ENCODE measurements at places on chromosomes 4 and X. TPM values are rescaled to one million over a fixed set of nuclear protein-coding genes. Genes with fewer than 3 reads are reported as not detected.

Gene MTMR8
- total RNA-seq: 5.8 TPM

Gene PDGFC
- not detected for total RNA-seq

Gene CLCN3
- 17.3 TPM for total RNA-seq

Gene NEIL3
- total RNA-seq: 18.3 TPM

Gene OTC
- total RNA-seq: not detected

Gene MAGEC3
- total RNA-seq: not detected

Gene PPARGC1A
- not detected for total RNA-seq

Gene HSFX4
- not detected for total RNA-seq

Gene SPATA4
- not detected for total RNA-seq

Gene TCEAL2
- total RNA-seq: 0.51 TPM

Gene SPRY1
- total RNA-seq: 14.0 TPM

Gene BEX2
- total RNA-seq: 11.3 TPM

- no peak for DNase-seq
- no peak within 1 kb of the TSS for H3K27ac ChIP-seq
- H3K36me3 ChIP-seq: no peaks in the 10 kb centered on the region
- no peak within 1 kb of the TSS for H3K4me3 ChIP-seq
- peaks cover 1% of the 10 kb centered on the region for H3K4me1 ChIP-seq
Measured at GRCh38 chr4:16897991-16898827, at the start of gene LDB2. Gene LDB2 (minus strand): TSS chr4:16898645.

DNA sequence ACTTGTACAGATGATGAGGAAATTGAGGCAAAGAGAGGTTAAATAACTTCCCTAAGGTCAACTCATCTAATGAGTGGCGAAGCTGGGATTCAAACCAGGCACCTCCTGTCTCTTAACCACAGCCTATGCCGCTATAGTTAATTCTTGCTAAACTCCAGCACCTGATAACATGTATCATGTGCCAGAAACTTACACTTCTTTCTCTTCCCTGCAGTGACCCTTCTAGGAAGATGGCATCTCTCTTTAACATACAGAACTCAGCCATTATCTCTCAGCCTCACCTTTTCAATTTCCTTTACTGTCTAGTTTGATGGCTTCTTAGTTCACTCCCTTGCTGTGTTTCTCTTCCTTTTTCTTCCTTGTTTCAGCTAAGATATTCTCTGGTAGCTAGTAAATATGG, 2.5 kb downstream of the VBP1 start:
- peak overlapping the region; percentile 9 for H3K4me3 ChIP-seq
- H3K27ac ChIP-seq: peak overlapping the region; percentile 3
- peaks cover 19% of the 10 kb centered on the region for H3K4me1 ChIP-seq
- H3K27me3 ChIP-seq: no peaks in the 10 kb centered on the region
- peaks cover 13% of the 10 kb centered on the region for H3K36me3 ChIP-seq

GRCh38 chr4:89685277-89685676, 151.7 kb downstream of the SNCA start:
- H3K4me3 ChIP-seq: no peak overlapping the region
- H3K27me3 ChIP-seq: peaks cover 4% of the 10 kb centered on the region
- DNase-seq: no peak
- H3K4me1 ChIP-seq: no peaks in the 10 kb centered on the region

DNA sequence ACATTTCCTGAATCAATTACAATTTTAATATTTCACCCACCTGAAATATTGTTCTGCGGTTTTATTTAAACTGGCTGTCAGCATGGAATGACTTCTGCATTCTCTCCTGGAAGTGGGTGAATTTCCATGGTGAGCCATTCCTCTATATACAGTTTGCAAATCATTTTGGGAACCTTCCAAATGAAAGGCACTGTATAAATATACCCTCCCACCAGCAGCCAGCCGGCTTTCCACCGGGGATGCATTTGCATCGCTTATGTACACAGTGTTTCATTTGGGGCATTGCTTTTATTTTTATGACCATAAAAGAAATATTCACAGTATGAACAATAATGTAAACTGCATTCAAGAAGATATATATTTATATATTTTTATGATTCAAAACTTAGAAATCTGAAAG, 4.7 kb upstream of the IL1RAPL1 start:
- no peak for DNase-seq
- no peaks in the 10 kb centered on the region for H3K4me1 ChIP-seq
- H3K4me3 ChIP-seq: no peak overlapping the region

GRCh38 chr4:182427554-182427953, 184.4 kb downstream of the TENM3 start:
- H3K4me3 ChIP-seq: no peak overlapping the region
- H3K4me1 ChIP-seq: no peaks in the 10 kb centered on the region
- H3K27ac ChIP-seq: no peak overlapping the region
- no peak for DNase-seq
- peaks cover 6% of the 10 kb centered on the region for H3K27me3 ChIP-seq
- no peaks in the 10 kb centered on the region for H3K36me3 ChIP-seq

DNA sequence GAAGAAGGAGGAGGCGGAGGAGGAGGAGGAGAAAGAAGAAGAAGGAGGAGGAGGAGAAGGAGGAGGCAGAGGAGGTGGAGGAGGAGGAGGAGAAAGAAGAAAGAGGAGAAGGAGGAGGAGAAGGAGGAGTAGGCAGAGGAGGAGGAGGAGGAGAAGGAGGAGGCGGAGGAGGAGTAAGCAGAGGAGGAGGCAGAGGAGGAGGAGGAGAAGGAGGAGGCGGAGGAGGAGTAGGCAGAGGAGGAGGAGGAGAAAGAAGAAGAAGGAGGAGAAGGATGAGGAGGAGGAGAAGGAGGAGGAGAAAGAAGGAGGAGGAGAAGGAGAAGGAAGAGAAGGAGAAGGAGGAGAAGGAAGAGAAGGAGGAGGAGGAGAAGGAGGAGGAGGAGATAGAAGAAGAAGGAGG, 19.9 kb downstream of the MRFAP1 start:
- DNase-seq: no peak
- H3K36me3 ChIP-seq: no peaks in the 10 kb centered on the region
- no peak overlapping the region for H3K4me3 ChIP-seq
- H3K4me1 ChIP-seq: peaks cover 18% of the 10 kb centered on the region

GRCh38 chrX:11478911-11479310, 185.7 kb downstream of the AMELX start:
- H3K4me3 ChIP-seq: no peak overlapping the region
- H3K36me3 ChIP-seq: no peaks in the 10 kb centered on the region
- no peak for DNase-seq
- no peaks in the 10 kb centered on the region for H3K4me1 ChIP-seq
- peaks cover 5% of the 10 kb centered on the region for H3K27me3 ChIP-seq
- no peak overlapping the region for H3K27ac ChIP-seq

- peaks cover 39% of the 10 kb centered on the region for H3K27me3 ChIP-seq
- no peak overlapping the region for H3K27ac ChIP-seq
- H3K36me3 ChIP-seq: no peaks in the 10 kb centered on the region
- no peak overlapping the region for H3K4me3 ChIP-seq
- H3K4me1 ChIP-seq: no peaks in the 10 kb centered on the region
Measured at GRCh38 chr4:6549890-6550620, 24.9 kb upstream of the MAN2B2 start.

DNA sequence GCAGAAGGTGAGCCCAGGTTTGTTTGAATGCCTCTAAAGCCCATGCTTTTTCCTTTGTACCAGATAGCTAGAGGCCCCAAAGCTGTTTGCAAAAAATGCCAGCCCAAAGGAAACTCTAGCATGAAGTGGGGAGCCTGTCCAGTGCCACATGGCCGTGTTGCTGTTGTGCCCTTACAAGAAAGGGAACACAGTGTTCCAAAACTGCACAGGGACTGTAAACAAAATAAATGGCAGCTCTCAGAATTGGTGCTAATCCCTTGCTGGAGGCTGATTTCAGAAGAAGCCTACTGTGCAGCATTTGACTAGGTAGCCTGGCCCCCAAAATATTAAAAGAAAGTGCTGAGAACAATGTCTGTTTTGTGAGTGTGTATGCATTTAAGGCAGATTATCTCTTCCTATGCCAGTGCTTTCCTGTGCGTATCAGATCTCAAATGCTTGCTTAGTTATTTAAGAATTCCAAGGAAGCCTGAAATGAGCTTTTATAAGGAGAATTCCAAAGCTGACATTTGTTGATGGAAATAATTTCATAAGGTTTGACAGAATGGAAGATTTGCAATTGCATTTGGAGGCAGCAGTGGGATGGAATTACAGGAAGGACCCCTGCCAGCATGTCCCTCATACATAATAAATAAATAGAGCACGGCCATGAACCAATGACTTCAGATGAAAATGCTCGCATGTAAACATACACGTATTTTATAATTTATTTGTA, 115.7 kb downstream of the IRF2 start:
- no peak overlapping the region for H3K27ac ChIP-seq
- DNase-seq: no peak
- H3K36me3 ChIP-seq: no peaks in the 10 kb centered on the region

GRCh38 chr4:1793940-1794808, 1.1 kb downstream of the FGFR3 start:
- no peaks in the 10 kb centered on the region for H3K4me1 ChIP-seq
- H3K4me3 ChIP-seq: no peak overlapping the region
- H3K27ac ChIP-seq: no peak overlapping the region

- H3K36me3 ChIP-seq: no peaks in the 10 kb centered on the region
- H3K27ac ChIP-seq: no peak overlapping the region
- H3K4me3 ChIP-seq: no peak overlapping the region
- H3K27me3 ChIP-seq: no peaks in the 10 kb centered on the region
- no peaks in the 10 kb centered on the region for H3K4me1 ChIP-seq
Measured at GRCh38 chr4:152729466-152729865, 49.7 kb upstream of the TMEM154 start.

DNA sequence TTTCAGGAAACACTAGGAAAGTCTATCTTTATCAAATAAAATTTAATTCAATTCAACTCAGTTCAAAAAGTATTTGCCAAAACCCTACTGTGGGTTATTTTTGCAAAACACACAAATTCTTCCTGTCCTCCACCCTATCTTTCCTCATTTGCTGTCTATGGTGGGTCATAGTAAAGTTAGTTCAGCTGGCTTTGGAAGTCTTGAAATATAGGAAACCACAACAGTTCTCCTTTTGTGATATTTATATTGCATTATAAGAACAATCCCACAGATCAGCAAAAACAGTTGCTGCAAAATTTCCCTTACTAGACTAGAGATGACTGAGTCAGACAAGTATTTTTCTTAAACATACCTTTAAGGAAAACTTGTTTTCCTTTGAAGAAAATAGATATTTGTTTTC, 22.2 kb downstream of the CYBB start:
- H3K36me3 ChIP-seq: no peaks in the 10 kb centered on the region
- no peak overlapping the region for H3K4me3 ChIP-seq
- no peak for DNase-seq

GRCh38 chr4:70681704-70682103, 6.6 kb upstream of the UTP3 start:
- no peak overlapping the region for H3K27ac ChIP-seq
- H3K27me3 ChIP-seq: no peaks in the 10 kb centered on the region
- DNase-seq: no peak
- H3K4me1 ChIP-seq: peaks cover 10% of the 10 kb centered on the region

DNA sequence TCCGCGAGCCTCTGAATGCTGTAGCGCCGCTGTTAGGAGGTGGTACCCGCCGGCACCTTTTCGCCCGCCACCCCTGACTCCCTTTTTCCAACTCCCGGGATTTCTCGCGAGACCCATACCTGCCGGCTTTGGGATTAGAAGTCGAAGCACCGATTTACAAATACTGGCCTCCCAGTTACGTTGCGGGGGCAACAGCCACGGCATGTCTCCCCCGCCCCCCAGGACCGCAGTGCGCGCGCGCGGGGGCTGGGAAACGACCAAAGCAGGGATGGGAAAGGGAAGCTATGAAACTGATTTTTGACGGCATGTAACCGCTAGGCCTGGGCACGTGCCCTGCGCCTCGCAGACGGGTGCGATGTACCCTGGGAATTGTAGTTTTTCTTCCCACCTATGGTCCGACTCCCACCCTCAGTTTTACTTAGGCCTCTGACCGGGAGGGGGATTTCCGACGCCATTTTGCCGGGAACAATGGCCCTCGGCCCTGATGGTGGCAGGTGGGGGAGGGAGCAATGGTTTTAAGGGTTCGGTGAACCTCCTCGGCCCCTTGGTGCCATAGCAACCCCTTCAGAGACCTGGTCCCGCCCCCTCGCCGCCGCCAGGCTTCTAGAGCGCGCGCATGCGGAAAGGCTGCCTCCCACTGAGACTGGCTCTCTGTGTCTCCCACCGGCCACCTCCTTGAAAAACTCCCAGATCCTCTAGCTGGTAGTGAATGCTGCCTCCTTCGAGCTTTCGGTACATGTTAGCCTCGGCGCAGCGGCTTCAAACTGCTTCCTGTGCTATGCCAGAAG, 772 bp upstream of the WNK3 start:
- H3K27ac ChIP-seq: no peak overlapping the region
- H3K4me3 ChIP-seq: peak overlapping the region; percentile 75
- H3K36me3 ChIP-seq: no peaks in the 10 kb centered on the region
- peaks cover 19% of the 10 kb centered on the region for H3K4me1 ChIP-seq
- DNase-seq: peak; percentile 48

DNA sequence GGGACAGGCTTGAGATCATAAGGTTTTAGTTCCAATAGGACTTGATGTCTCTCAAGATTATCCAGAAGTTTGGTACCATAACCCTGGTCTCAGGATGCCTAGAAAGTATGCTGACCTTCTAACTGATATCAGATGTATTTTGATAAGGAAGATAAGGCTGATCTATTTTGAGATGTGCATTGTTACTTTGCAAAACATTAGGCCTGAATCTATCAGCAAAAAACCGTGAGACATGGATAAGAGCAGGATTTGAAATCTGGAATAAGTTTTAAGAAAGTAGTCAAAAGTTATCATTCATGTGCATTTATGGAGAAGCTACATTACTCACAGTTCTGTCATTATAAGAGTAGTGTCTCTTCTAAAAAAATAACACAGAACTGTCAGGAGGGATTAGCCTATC, 467.1 kb upstream of the HS3ST1 start:
- H3K36me3 ChIP-seq: no peaks in the 10 kb centered on the region
- no peak for DNase-seq
- H3K27ac ChIP-seq: no peak overlapping the region
- no peaks in the 10 kb centered on the region for H3K4me1 ChIP-seq
- H3K4me3 ChIP-seq: no peak overlapping the region
- H3K27me3 ChIP-seq: no peaks in the 10 kb centered on the region

GRCh38 chr4:77073106-77073809, 2.5 kb downstream of the CCNI start:
- H3K4me1 ChIP-seq: peaks cover 42% of the 10 kb centered on the region
- DNase-seq: no peak
- peaks cover 14% of the 10 kb centered on the region for H3K36me3 ChIP-seq
- H3K27me3 ChIP-seq: no peaks in the 10 kb centered on the region
- no peak overlapping the region for H3K27ac ChIP-seq
- H3K4me3 ChIP-seq: no peak overlapping the region

DNA sequence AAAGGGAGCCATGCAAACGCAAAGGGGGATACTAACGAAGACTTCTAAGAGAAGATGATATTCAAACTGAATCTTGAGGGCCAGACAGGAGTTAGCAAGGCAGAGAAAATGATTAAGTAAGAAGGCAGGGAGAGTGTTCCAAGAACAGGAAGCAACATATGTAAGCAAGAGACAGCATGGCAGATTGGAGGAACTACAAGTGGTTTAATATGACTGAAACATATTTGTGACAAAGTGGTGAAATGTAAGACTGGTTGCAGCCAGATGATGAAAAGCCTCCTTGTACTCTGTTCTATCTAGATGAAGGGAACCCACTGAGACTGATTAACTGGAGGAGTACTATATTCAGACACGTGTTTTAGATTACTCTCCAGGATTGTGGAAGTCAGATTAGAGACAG, 116.6 kb upstream of the DIAPH2 start:
- H3K27ac ChIP-seq: no peak overlapping the region
- no peak for DNase-seq
- H3K4me3 ChIP-seq: no peak overlapping the region
- H3K4me1 ChIP-seq: no peaks in the 10 kb centered on the region

All from activated CD4-positive, alpha-beta memory T cell treated with anti-CD3 and anti-CD28 coated beads for 36 hours (primary cell).